ENCODE measurements at places on chromosomes 5 and 9. TPM values are rescaled to one million over a fixed set of nuclear protein-coding genes. Genes with fewer than 3 reads are reported as not detected.
A peak's percentile ranks its signal among the peaks of the same experiment; 100 is the strongest.

The GPR150 gene
- total RNA-seq, result 0.19 TPM

The FOXD4L6 gene
- 0.19 TPM for total RNA-seq

The CBY3 gene
- total RNA-seq, result not detected

The DIMT1 gene
- total RNA-seq, result 31.6 TPM

GRCh38 chr5:3276896-3277295 is 318.7 kb upstream of the IRX1 start:
- DNase-seq, result no peak

DNA sequence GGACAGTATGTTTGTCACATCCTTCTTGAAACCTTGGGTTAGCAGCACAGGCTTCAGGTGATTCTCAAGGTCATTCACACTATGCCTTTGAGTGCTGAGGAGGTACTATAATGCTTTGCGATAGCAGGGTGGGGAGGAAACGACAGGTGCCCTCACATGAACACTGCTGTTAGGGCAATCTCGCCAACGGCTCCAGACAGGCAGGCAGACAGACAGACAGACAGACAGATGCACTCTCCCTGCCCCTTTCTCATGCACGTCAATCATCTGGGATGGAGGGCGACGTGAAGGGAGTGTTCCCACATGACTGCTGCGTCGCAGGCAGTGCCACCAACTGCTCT is 82.9 kb downstream of the RAPGEF1 start:
- no peak for DNase-seq

DNA sequence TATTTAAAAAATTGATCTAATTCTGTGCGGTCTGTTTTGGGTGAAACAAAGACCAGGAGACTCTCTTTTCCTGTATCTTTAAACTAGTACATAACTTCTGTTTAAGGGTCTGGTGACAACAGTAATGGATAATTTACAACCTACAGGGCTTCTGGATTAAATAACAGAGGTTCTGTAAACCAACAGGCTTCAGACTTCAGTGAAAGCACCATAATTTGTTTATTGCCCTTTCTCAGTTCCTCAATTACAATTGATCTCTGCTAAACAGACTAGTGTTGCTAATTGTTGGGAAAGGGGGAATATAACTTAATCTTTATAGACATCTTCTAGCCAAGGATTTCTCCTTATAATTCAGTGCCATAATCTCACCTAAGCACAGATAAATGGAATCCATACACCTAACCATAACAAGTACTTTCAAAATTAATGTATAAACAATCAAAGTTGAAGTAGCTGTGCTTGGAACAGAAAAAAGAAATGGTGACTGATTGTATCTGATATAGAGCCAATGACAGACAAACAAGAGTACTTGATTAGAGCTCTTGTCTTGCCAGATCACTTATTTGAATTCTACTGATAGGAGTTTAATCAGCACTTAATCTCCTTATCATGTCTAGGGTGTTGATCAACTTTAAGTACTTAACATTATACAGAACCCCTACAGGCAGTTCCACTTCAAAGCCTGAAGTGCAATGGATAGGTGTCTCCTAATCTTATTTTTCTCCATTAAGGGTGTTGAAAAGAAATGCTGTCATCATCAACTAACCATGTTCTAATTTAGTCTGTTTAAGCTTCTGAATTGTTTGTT is 536.0 kb downstream of the NR2F1-AS1 start:
- DNase-seq, result no peak

DNA sequence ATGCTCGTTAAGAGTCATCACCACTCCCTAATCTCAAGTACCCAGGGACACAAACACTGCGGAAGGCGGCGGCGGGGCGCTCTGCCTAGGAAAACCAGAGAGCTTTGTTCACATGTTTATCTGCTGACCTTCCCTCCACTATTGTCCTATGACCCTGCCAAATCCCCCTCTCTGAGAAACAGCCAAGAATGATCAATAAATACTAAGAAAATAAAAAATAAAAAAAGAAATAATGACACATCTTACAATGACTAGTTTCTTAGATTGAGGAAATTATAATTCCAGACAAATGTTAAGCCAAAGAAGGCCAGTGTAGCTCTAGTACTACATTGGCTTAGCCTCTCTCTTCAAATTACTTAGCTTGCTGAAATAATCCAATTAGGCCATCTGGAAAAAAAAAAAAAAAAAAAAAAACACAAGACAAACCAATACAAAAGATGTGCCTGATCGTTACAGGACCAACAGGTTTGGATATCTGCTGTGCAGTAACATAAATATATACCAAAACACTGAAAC is 58.0 kb downstream of the ANXA2R start:
- DNase-seq, result no peak

DNA sequence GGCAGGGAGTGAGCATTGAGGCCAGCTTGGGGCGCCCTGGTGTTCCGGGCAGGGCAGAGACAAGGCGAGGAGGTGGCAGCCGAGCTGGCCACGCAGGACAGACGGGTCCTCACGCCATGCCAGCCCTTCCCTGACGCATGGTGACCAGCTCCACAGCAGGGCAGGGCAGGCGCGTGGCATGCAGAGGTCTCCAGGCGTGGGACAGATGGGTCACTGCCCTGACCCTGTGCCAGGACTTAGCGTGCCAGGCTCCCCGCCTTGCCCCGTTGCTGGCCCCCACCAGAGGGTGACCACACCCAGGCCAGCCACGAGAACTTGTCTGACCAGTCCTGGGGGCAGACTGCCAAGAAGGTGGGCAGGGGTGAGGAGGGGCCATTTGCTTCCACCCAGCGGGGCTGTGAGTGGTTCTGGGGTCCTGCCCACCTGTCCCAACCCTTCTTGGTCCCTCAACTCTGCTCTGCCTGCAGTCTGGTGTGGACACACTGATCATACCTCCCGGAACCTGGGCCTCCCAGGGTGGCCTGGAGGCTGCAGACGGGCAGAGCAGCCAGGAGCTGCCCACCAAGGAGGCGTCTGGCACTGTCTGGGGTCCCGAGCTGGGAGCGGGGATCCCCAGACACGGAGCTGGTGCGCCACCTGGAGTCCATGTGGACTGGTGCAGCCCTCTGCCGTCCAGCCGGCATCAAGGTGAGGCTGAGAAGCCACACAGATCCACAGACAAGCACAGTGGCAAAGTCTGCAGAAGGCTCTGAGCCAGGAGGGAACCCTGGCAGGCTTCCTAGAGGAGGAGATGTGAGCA is at the start of gene RNF224:
Gene RNF224 (plus strand): TSS at position 449 of the 799 bp plus-strand sequence. CDS start 834 bp downstream, outside the sequence.
- peak; percentile 43 for DNase-seq

GRCh38 chr9:4654084-4654483 is 8.0 kb upstream of the PLPP6 start:
- no peak for DNase-seq

- no peak for DNase-seq
Measured at GRCh38 chr5:107149243-107150005, 521.3 kb downstream of the EFNA5 start.

DNA sequence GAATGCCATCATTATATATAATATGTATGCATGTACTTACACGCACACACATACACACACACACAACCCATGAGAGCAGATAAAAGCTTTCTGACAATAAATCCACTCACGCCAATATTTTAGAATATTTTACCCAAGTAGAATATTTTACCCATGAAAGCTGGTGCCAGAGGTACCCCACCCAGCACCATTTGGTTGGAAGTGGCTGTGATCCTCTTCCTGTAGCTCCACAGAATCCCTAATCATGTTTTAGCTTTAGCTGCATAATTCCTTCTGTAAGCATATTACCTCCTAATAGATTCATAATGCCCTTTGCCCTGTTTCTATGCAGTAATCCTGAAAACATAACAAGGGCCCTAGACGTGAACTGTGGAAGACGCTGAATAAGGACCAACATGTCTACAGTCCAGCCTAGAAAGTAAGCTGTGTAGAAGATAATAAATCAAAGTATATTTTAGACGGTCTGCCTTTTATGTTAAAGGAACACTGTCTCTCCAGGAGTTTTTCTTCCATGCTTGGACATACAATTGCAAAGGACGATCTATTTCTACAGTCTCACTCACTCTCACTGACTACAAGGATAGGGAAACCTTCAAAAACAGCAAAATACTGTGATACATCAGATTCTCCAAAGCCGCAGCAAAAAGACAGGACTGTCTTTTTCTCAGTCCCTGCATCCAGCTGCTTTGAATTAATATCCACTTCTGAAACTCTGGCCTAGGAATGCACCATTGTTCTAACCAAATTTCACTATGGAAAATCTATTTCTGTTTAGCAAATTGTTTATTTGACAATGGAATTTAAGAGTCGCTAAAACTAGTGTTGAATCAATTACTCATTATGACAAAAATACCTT is 98.2 kb downstream of the USP20 start:
- DNase-seq, result no peak

GRCh38 chr9:128276574-128277270 is 646 bp downstream of the SWI5 start:
- no peak for DNase-seq

DNA sequence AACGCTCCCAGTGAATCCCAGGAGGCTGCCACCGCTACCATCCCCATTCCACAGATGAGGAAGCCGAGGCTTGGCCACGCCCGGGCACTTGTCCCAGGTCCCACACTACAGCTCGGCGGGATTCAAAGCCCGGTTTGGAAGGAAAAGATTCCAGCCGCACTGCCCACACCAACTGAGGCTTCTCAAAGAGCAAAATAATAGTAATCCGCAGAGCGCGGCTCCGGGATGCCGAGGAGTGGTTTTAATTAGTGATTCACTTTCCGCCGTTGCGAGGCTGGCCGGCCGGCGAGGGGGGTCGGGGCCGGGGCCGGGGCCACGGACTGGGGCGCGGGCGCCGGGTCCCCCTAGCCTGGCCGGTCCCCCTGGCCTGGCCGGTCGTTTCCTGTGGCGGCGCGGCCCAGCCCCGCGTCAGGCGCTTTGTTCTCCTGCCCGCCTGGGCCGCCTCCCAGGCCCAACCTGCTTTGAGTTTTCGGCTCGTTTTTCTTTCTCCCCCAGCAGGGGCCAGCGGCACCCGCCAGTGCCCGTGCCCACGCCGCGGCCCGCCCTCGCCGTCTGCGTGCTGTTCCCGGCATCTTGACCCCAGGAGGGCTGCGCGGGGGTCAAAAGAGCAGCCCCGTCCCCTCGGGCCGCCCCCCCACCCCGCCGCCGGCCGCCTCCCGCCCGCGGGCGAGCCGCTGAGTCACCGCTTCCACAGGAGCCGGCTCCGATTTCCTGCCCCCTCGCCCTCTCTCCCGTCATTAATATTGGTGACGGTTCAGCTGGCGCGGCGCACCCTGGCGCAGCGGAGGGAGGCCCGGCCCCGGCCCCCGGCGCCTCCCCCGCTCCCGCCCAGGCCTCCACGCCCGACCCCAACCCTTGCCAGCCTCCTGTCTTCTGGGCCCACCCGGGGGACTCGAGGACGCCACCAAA is 31.2 kb downstream of the FGF18 start:
- DNase-seq, result no peak

DNA sequence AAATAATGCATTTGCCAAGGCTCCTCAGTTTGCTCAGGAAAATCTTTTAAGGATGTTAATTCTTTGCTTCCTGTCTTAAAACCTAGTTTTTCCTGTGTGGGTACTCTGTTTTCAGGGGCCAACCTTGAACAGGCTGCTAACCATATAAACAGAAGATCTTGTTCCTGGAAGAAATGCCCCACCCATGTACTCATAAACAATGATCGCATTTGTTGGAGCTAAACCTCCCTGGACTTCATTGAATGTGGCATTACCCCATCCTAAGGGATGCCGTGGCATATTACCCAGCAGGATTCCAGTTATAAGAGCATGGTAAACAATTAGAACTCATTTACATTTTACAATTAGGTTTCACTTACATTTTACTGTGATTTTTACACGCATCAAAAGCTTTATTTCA is 436.0 kb downstream of the ZNF608 start:
- no peak for DNase-seq

GRCh38 chr9:116337015-116337414 is 183.4 kb downstream of the PAPPA start:
- no peak for DNase-seq

- DNase-seq, result no peak
Measured at GRCh38 chr5:148972974-148973374, 89.9 kb downstream of the SH3TC2 start.

DNA sequence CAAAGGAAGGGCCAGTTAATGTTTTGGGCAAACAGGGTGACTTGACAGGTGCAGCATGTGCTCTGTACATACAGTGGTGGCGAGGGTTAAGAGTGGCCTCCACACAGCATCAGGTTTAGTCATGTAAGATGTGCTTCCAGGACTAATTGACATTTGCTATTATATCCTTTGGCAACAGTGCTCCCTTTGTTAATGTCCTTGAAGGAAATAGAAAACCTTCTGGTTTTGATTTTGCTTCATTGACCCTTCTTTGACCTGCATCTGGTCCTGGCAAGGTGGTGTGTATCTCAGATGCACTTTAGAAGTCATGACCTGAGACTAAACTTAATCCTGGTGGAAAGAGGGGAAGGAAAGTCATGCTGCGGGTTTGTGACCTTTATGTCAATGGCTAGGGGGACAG is 440.0 kb downstream of the ENC1 start:
- no peak for DNase-seq

DNA sequence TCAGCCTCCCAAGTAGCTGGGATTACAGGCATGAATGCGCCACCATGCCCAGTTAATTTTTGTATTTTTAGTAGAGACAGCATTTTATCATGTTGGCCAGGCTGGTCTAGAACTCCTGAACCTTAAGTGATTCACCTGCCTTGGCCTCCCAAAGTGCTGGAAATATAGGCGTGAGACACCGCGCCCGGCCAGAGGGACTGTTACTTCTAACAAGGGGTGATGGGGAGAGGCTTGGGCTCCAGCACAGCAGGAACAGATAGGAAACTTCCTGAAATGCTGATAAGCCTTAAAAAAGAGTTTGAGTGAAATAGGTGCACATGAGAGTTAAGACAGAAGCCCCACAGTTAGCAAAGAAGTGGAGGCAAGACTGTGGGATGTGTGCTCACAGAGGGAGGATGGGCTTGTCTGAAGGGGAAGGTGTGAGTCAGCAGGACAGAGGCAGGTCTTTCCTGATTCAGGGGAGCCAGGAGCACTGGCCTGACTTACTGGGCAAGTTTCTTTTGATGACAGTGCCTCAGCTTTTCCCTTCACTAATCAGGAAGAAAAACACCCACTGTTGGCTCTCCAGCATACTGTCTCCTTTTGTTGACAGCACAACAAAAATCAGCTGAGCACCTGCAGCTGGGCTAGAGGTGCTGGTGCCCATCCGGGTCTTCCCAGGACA is 68.4 kb downstream of the RAD23B start:
- no peak for DNase-seq

DNA sequence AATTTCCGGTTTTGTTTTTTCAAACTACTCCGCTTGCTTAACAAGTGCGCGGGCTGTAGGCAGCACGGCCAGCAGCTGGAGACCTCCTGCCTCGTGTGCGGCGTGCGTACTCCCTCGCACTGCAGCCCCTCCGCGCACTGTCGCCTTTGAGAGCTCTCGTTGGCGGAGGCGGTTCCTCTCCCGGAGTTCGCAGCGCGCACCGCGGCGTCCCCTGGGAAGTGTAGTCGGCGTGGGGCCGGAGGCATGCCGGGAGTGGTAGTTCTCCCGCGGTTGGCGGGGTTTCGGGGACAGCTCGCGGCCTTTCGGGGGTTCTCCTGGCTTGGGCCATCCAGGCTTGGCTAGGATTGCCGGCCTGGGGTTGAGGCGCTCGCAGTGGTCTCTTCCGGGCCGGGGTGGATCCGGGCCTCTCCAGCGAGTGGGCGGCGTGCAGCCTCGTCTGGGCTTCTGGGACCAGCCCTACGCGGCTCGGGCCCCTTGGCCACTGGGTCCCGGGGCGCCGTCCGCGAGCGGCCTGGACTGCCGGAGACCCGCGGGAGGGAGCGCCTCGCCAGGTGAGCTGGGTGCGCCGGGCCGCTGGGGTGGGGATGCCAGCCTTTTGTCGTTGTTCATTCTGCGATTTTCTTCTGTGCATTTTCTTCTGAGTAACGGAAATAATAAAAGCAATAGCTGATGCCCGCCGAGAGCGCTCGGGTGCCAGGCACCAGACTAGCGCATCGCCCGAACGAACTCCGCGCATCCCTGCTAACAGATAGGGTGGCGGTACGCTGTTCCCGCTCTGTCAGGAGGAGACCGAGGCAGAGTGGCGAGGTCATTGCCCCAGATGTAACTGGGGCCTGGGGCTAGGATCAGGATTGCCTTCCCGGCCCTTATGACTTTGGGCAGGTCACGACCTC is at the start of gene ZNF354C:
Gene ZNF354C (plus strand): TSS at position 258 of the 893 bp plus-strand sequence. CDS start 1,696 bp downstream, outside the sequence.
- DNase-seq, result peak; percentile 74

All from omental fat pad (tissue), 4 donors.